Fibroblast of the aortic adventitia (primary cell): ENCODE measurements at places on chromosomes 6 and 20.

- DNase-seq = peak; percentile 65
Observed at GRCh38 chr6:5398530-5398929, 137.2 kb downstream of the FARS2 start.

GRCh38 chr6:131290955-131291354 lies 155.7 kb downstream of the AKAP7 start:
- no peak for DNase-seq

GRCh38 chr6:1766654-1767053 lies 156.9 kb downstream of the FOXC1 start:
- DNase-seq = peak; percentile 53

DNA sequence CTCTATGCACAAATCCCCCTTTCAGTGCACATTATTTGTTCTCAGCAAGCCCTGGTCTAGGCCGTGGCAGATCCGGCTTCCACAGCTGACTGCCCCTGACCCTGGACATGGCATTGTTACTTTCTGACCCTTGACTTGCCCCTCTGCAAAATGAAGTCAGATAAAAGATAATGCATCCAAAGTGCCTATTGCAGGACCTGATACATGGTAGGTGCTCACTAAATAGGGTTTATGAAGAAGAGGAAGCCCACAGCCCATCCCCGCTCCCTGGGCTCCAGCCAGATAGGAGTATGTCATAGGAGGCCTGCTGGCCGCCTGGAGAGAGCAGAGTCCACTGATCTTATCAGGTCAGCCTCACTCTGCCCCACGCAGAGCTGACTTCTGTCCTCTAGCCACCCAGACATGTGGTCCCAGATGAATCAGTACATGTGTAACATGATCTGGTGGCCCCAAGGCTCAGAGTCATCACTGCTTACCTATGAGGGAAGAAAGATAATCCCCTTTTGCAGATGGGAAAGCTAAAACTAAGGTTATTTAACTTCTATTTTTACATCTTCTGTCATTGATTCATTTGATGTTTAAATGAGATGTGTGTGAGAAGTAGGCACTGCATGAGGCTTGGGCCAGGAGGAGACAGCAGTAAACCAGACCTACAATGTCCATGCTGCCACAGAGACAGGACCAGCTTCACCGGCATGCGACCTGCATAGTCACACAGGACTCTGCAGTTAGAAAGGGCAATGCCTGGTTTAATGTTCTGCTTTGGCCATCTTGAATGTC lies 20.4 kb downstream of the MAFB start:
- DNase-seq = no peak

- DNase-seq = peak; percentile 29
Observed at GRCh38 chr6:35486005-35486925, 10.6 kb downstream of the TEAD3 start.

GRCh38 chr20:20680991-20681508 lies 31.4 kb downstream of the RALGAPA2 start:
- DNase-seq = no peak

GRCh38 chr6:63844287-63844686 lies 208.7 kb downstream of the PHF3 start:
- peak; percentile 57 for DNase-seq

GRCh38 chr20:34269996-34270627 lies 28.9 kb downstream of the ASIP start:
- no peak for DNase-seq

- no peak for DNase-seq
Observed at GRCh38 chr6:43575105-43575771, 600 bp downstream of the XPO5 start.

GRCh38 chr6:146598772-146599405 lies at the start of gene ADGB:
Gene ADGB, plus strand, starts transcription at chr6:146598972. Its CDS starts 69 bp downstream, at chr6:146599041.
- peak; percentile 27 for DNase-seq

DNA sequence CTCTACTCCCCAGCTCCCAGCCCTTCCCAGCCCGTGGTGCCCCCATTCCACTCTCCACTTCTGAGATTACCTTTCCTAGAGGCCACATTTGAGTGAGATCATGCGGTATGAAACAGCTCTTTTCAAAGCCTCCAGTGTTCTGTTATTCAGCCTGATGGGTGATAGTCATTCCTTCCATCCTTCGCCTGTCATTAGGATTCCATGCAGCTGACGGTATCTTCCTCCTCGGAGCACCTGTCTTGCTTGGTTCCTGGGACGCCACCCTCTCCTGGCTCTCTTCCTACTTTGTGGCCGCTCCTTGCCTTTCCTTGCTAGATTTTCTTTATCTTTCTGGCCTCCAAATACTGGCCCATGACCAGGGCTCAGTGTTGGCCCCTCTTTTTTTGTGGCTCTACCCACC lies 137.0 kb downstream of the ARID1B start:
- DNase-seq = no peak

- peak; percentile 87 for DNase-seq
Observed at GRCh38 chr20:62875419-62876361, 14.1 kb upstream of the TCFL5 start.

GRCh38 chr20:45344168-45344860 lies 3.9 kb downstream of the SDC4 start:
- peak; percentile 94 for DNase-seq

GRCh38 chr20:45312241-45312640 lies 4.1 kb upstream of the MATN4 start:
- no peak for DNase-seq

GRCh38 chr20:44309763-44310663 lies 989 bp downstream of the FITM2 start:
- DNase-seq = peak; percentile 76

- no peak for DNase-seq
Observed at GRCh38 chr6:45423111-45423823, 45.5 kb upstream of the SUPT3H start.

DNA sequence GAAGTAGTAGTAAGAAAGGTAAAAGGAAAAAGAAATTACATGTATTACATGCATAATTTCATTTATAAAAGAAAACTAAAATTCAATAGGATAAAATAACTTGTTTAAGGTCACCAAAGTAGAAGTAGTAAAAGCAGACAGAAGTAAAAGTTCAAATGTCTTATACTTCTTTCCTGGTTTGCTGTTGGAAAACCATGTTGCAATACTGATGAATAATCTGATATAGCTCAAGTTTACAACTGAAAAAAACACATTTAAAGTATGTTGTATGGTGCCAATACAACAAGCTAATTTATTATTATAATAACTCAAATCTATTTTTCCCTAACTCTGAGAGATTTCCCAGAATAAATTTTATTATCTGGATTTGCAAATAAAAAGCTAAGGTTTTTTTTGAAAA lies 78.3 kb downstream of the PHIP start:
- peak; percentile 38 for DNase-seq
